ENCODE measurements at places on chromosomes 12 and 14. TPM values are rescaled to one million over a fixed set of nuclear protein-coding genes. Genes with fewer than 3 reads are reported as not detected.

DNA sequence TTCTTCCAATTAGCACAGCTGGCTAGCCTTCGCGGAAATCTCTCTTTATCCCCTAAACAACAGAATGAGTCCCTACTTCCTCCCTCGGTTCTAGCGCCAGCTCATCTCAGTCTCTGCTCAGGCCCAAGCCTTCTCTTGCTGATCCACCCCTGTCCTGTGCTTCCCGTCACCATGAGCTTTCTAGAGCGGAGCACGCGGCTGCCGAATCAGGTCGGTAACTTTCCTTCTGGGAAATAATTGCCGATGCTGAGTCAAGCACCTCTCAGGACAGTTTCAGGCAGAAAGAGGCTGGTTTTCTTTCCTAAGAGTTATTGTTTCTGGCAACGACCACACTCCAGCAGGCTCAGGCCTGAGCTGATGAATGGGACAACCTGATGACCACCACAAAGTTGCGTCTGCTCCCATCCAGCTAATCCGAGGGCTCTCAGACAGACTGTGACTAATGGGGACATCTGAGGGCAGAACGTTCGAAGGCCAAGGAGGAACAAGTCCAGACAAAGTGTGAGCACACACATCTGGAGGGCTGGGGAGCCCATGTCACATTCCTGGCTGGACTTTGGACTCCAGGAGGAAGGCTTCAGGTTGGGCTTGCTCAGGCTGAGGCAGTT lies 13.6 kb upstream of the GPR68 start:
- DNase-seq: no peak

GRCh38 chr12:24600996-24601395 lies 347.9 kb downstream of the BCAT1 start:
- no peak for DNase-seq

- peak; percentile 68 for DNase-seq
Observed at GRCh38 chr14:94113490-94113889, 3.0 kb downstream of the IFI27 start.

DNA sequence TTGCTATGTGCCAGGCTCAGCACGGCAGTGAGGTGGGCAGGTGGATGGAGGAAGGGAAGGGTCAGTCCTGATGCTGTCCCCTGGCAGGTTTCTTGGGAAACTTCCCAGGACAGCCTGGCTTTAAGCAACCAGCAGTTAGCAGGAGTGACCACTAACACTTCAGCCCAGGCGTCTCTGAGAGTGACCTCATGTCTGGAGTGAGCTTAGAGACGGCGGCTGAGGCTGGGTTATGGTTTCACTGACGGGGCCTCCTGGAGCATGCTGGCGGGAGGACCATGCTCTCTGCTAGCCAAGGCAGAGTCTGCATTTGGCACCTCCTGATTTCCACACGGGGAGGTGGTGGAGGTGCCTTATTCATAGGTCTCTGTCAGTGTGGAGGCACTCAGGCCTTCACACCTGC lies 2.5 kb downstream of the HHIPL1 start:
- DNase-seq: no peak

DNA sequence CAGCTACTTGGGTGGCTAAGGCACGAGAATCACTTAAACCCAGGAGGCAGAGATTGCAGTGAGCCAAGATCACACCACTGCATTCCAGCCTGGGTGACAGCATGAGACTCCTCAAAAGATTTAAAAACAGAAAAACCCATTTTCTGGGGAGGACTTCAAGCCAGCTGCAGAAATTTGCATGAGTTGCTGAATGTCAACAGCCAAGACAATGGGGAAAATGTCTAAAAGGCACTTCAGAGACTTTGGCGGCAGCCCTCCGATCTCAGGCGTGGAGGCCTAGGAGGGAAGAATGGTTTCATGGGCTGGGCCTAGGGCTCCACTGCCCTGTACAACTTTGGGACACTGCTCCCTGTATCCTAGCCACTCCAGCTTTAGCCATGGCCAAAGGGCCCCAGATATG lies 177.8 kb upstream of the C14orf180 start:
- no peak for DNase-seq

DNA sequence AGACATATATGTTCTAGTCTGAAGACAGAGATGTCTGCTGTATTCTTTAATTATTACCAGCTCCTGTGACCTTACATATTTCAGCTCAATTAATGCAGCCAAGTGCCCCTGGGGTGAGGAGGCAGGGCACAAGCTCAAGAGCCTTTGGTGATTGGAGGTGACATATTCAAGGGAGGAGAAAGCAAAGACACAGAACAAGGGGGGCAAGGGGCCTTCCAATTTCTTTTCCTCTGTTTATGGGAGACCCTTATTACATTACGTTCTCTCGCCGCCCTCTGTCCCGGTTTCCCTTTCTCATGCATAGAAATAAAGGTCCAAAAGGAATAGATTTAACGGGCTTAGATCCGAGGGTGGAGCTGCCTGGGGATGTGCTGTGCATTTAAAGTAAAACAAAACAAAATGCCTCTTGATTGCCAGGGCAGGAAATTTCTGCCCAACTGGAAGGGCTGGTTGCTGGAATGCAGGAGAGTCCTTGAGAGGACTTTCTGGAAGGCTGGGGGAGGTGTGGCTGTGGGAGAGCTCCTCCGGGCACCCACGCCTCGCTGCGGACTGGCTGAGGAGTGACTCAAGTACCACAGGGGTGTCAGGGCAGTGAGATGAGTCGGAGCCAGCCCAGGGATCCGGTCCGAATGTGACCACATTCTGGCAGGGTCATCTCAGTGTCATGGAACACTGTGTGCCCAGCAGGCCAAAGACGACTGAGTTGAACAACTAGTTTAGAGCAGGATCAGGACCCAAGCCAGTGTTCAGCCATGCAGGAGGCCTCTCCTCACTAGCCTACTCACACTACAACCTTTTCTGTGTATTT lies 32.1 kb upstream of the GSG1 start:
- no peak for DNase-seq

DNA sequence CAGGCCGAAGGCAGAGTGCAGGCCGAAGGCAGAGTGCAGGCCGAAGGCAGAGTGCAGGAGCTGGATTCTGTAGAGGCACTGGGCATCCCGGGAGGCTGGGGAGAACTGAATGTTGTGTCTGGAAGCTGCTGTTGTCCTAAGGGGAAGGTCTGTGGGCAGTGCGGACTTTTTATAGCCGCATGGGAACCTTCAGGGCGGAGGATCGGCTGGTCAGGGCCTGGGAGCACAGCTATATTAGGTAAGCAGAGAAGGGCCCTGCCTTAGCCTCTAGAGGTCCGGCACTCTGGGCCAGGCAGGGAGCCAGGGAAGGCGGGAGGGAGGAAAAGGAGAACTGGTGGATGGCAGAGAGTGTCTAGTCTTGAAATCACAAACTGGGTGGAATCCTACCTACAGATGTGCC lies 14.2 kb downstream of the CABP1 start:
- no peak for DNase-seq

GRCh38 chr14:55133416-55133815 lies 4.4 kb downstream of the LGALS3 start:
- no peak for DNase-seq

DNA sequence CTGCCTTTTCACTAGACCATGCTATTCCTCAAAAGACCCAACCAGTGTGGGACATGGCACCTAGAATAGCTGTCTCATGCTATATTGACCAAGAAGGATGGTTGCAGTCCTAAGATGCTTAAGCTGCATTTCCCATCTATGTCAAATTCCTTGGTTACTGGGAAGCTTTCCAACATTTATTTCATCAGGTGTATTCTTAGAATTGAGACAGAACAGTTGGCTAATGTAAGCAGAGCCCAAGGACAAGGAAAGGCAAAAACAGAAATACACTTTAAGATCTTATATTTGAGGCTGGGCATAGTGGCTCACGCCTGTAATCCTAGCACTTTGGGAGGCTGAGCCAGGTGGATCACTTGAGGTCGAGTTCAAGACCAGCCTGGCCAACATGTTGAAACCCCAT lies 24.7 kb downstream of the ARG2 start:
- no peak for DNase-seq

DNA sequence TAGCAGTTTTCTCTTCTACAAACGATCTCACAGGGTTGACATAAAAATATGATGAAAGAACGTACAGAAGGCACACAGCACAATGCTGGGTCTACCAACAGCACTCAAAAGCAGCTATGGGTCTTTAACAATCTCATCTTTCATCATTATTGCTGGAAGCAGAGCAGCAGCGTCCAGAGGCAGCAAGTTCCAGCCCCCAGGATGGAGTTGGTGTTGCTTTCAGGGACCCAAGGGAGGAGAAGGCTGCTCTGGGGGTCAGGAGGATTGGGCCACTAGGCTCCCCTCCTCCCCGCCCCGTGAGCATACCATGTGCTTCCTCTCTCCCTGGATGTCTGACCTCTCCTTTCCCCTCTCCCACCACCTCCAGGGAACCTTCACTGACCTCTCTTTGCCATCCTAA lies 13.3 kb downstream of the KCTD10 start:
- DNase-seq: no peak

DNA sequence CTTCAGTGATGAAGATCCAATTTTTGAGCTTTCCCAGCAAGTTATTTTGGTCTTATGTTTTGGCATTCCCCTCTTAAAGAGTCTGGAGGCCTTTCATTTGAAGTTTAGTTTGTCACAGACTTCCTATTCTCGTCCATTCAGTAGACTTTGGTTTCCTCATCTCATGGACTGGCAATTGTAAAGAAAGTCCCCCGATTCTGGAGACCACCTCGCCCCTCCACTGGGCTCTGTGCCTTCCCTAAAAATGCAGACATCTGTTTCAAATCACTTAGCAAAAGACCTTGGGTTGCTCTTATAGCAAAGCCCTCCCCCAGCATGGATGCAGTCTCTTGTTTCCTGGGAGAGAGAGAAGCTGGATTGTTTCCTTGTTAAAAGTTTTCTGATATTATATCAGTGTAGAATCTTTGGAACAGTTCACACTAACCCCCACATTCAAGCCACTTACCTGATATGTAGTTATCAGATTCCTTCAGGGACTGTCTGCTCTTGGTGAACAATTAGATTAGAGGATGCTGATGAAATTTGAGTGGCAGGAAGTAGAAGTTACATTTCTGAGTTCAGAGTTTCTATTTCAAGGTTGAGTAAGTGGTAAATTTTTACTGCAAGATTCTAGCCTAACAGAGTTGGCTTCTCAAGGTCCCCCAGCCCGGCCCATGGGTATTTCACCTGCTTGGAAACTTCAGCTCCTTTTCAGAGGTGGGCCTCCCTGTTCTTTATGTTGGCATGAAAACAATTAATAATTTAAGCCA lies 56.3 kb downstream of the PLXNC1 start:
- no peak for DNase-seq

DNA sequence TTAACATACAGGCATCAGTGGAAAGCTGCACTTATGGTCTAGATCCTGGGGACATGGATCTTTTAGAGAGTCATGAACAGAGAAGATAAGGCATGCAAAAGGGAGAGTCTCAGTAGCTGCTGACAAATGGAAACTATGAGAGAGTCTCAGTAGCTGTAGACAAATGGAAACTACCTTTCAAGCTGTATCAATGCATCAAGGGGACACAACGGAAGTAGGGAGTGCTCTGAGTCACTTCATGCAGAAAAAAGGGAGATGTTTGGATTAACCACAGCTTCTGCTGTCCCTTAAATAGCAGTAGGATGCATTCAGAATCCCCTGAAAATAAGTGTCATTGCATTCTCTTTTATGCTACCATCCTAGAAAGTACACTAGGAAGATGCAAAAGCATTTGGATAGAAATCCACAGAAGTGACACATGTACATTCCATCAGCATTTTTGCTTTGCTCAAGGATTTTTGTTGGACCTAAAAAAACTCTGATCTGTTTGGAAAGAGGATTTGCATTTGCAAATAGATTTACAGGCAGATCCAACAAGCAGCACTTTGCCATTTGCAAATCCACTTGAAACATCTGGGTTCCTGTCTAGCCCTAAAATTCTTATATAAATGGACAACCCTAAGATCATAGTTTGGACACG lies 227.5 kb upstream of the LMO3 start:
- no peak for DNase-seq

- DNase-seq: no peak
Observed at GRCh38 chr12:125704803-125705202, 639.6 kb downstream of the AACS start.

DNA sequence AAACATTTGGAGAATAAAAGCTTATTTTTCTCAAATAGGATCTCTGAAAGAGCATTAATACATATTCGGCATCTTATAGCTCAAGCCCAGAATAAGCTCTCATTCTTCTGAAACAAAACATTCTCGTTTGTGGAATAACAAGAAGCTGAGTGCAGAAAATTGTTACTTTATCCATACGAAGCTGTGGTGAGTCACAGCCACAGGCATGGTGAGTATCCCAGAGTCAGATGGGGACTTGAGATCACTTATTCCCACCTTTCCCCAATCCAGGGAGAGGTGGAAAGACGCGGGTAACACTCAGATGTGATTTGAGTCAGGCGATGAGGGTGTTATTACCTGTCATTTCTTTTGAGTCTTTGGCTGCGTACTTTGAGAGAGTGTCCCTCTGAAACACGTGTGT lies 214.6 kb upstream of the TMEM132C start:
- no peak for DNase-seq

DNA sequence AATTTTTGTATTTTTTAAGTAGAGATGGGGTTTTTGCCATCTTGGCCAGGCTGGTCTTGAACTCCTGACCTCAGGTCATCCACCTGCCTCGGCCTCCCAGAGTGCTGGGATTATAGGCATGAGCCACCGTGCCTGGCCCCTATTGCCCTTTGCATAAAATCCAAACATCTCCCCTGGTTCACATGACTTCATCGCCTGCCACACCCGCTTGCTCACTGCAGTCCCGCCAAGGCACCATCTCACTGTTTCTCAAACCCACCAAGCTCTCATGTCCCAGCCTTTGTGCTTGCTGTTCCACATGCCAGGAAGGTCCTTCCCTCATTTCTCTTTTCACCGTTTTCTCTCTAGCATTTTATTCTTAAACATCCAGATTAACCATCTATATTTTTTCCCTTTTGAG lies 9.7 kb downstream of the RHOF start:
- DNase-seq: no peak

- no peak for DNase-seq
Observed at GRCh38 chr12:19491863-19492262, 52.6 kb downstream of the AEBP2 start.

DNA sequence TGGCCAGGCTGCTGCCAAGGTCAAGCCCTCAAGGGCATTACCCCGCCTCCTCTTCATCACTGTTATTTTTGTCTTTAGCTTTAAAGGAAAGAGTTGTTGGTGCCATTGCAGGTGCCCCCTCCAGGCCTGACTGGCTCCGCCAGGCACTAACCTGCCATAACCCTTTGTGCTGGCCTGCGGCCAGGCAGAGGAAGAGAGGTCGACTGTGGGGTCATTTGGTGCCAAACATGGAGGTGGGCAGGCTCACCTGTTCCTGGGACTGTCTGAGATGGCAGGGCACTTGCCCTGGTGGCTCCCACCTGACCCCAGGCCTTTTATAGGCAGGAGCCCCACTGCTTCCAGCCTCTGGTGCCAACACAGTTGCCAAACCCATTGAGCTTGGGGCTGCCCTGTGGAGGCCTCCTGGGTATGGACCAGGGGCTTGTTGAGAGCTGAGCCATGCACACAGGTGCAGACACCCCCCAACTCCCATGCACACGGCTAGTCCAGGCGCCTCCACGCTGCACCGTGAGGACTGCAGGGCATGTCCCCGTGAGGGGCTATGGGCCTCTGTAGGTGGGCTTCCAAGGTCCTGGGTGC lies 29.4 kb upstream of the PLD4 start:
- DNase-seq: no peak

The TAPBPL gene
- total RNA-seq: 44.9 TPM

The OTUB2 gene
- 2.2 TPM for total RNA-seq

The KRT71 gene
- total RNA-seq: not detected

The TAS2R10 gene
- not detected for total RNA-seq

The CCDC184 gene
- total RNA-seq: 0.35 TPM

The C12orf50 gene
- total RNA-seq: not detected

The ATP5MC2 gene
- 392 TPM for total RNA-seq

The NGB gene
- total RNA-seq: 1.5 TPM

The TAS2R50 gene
- total RNA-seq: 0.86 TPM

The NR1H4 gene
- total RNA-seq: 2.2 TPM

The HSPB8 gene
- total RNA-seq: 1.4 TPM

All from colonic mucosa (tissue), 4 donors.